ENCODE measurements at places on chromosomes 7 and 10.

- DNase-seq: no peak
Observed at GRCh38 chr7:68694656-68695055, 903.6 kb upstream of the AUTS2 start.

DNA sequence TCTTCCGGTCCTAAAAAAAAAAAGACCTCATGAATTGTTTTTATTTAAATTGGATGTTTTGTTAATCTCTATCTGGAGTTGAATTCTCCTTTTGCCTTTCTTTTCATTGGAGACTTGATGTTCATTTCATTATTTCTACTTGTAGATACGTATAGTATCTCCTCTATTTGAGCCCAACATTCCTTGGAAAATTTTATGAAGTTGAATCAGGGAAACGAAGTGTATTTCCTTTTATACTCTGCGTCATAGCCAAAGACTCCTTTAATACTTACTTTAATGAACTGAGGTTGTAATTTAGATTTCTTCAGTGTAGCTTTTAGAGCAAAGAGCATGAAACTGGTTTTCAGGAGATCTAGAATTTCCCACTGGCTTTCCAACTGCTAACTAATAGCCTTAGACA is 132.4 kb downstream of the KIAA1217 start:
- no peak for DNase-seq

DNA sequence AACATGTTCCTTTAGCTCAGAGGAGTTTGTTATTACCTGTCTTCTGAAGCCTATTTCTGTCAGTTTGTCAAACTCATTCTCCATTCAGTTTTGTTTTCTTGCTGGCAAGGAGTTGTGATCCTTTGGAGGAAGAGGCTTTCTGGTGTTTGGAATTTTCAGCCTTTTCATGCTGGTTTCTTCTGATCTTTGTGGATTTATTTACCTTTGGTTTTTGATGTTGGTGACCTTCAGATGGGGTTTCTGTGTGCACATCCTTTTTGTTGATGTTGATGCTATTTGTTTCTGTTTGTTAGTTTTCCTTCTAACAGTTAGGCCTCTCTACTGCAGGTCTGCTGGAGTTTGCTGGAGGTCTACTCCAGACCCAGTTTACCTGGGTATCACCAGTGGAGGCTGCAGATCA is 118.6 kb downstream of the PPP1R9A start:
- no peak for DNase-seq

DNA sequence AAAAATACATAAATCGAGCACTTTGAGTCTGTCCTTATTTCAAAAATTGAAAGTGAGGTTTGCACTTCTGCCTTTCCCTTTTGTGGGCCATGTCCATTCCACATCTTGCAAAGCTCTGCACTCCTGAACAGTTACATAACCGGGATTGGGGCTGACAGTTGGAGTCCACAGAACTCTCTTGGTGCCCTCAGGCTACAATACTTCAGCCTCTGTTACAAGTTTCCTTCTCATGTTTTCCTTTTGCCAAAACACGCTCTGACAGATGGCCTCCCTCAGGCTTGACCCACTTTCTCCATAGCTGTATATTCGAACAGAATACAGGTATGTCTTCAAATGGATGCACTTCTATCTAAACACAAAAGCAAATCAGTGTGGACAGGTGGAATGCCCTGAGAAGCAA is 335.9 kb downstream of the WDR37 start:
- DNase-seq: no peak
